ENCODE measurements at places on chromosomes 4 and X.

DNA sequence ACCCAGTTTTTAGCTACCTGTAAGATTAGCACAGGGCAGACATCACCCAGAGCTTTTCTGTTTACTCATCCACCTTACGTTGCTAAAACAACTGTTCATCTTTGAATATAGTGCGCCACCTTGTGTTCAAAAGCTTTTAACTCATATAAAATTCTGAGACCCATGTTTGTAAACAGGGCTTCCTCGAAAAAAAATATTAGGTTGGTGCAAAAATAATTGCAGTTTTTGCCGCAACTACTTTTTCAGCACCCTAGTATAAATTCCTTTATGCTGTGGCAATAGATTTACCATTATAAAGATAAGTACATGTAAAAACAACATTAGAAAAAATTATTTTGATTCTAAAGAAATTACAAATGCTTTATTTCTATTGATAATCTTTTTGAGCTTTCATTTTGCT lies 147.9 kb downstream of the LRBA start:
- DNase-seq, result peak; percentile 84

GRCh38 chrX:13123857-13124345 lies 79.5 kb upstream of the FAM9C start:
- DNase-seq, result peak; percentile 93

DNA sequence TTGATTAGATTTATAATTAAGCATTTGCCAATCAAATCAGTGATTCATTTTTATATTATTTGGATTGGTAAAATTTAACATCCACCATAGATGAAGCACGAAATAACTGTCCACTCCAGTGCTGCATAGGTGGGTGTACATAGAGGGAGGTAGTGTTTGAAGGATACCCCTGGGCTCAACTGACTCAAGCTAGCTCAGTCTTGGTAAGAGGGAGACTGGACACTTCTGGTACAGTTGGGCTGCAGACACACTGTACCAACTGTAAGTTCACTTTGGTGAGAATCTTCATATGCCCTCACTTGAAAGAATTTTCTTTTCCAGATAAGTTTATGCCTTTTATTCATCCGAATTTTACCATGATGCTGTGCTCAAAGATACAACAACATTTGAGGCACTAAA lies 48.6 kb upstream of the UGT2B15 start:
- DNase-seq, result no peak

DNA sequence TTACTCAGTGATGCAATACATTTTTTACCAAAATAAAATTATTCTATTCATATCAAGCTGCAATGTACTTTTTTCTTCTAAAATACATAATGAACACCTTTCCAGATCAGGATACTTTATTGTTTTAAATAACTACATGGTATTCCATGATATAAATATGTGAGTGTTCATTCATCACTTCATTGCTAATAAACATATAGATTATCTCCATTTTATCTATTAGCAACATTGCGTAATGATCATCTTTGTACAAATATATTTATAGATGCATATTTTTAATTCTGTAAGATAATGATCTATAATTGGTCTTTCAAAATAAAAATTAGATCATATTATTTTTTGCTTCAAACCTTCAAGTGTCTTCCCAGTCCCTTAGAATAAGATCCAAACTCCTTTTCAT lies 156.1 kb upstream of the HHIP start:
- no peak for DNase-seq

- no peak for DNase-seq
Observed at GRCh38 chrX:112941209-112941837, 100.7 kb upstream of the AMOT start.

- no peak for DNase-seq
Observed at GRCh38 chrX:125175991-125176584, 143.6 kb upstream of the TEX13C start.

DNA sequence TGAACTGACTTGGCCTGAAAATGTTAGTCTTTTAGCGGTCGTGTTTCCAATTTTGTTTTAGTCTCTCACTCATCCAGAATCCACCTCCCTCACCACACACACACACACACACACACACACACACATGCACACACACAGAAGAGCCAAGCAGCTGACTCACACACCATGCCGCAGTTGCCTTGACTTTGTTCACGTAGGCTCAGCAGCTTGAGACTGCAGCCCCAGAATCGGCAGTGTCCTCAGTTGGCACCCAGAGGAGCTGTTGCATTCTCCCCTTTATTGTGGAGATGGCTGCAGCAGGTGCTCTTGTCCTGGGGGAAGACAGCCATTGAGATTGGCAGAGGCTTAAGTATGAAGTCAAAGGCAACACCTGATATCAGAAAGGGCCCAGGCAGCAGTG lies 20.9 kb upstream of the XPNPEP2 start:
- DNase-seq, result no peak

GRCh38 chr4:69124941-69125340 lies 28.7 kb downstream of the UGT2B7 start:
- no peak for DNase-seq

DNA sequence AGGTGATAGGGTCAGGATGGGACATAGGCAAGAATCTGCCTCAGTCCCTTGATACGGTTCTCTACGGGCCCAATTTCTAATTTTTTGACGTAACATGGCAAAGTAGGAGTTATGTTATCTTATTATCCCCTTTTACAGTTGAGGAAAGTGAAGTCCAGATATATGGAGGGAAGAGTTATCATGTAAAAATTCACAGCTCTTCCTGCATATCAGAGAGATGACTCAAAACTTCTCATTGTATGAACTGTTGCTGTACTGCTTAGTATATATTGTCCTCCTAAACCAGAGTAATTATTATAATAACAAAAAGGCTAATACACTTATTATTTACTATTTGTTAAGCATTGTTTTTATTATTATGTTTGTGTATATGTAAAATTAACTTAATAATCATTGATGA lies 260.5 kb upstream of the IGFBP7 start:
- no peak for DNase-seq

GRCh38 chr4:71253545-71253944 lies 85.3 kb upstream of the SLC4A4 start:
- DNase-seq, result peak; percentile 6

GRCh38 chrX:20066968-20067708 lies 49.6 kb downstream of the MAP7D2 start:
- DNase-seq, result peak; percentile 11

DNA sequence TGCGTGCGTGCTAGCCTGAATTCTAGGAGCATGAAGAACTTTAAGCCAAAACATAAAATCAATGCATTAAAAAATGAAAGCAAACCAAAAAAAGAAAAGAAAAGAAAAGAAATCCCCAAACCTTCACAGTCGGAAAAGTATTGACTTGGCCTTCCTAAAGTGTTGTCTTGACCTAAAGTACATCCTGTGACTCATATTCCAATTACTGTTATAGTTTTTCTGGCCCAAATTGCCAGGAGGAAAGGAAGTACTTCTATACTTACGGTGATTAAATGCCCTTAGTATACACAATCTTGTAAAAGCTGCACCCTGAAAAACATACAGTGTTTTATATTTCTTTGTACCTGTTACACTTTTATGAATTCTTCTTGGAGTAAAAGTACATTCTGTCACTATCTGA lies 512.8 kb downstream of the ANKRD50 start:
- DNase-seq, result peak; percentile 89

DNA sequence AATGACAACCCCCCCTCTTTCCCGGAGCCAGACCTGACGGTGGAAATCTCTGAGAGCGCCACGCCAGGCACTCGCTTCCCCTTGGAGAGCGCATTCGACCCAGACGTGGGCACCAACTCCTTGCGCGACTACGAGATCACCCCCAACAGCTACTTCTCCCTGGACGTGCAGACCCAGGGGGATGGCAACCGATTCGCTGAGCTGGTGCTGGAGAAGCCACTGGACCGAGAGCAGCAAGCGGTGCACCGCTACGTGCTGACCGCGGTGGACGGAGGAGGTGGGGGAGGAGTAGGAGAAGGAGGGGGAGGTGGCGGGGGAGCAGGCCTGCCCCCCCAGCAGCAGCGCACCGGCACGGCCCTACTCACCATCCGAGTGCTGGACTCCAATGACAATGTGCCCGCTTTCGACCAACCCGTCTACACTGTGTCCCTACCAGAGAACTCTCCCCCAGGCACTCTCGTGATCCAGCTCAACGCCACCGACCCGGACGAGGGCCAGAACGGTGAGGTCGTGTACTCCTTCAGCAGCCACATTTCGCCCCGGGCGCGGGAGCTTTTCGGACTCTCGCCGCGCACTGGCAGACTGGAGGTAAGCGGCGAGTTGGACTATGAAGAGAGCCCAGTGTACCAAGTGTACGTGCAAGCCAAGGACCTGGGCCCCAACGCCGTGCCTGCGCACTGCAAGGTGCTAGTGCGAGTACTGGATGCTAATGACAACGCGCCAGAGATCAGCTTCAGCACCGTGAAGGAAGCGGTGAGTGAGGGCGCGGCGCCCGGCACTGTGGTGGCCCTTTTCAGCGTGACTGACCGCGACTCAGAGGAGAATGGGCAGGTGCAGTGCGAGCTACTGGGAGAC lies 1.6 kb downstream of the PCDH10 start:
- peak; percentile 58 for DNase-seq

GRCh38 chrX:85963736-85964135 lies 83.6 kb downstream of the CHM start:
- peak; percentile 0 for DNase-seq

DNA sequence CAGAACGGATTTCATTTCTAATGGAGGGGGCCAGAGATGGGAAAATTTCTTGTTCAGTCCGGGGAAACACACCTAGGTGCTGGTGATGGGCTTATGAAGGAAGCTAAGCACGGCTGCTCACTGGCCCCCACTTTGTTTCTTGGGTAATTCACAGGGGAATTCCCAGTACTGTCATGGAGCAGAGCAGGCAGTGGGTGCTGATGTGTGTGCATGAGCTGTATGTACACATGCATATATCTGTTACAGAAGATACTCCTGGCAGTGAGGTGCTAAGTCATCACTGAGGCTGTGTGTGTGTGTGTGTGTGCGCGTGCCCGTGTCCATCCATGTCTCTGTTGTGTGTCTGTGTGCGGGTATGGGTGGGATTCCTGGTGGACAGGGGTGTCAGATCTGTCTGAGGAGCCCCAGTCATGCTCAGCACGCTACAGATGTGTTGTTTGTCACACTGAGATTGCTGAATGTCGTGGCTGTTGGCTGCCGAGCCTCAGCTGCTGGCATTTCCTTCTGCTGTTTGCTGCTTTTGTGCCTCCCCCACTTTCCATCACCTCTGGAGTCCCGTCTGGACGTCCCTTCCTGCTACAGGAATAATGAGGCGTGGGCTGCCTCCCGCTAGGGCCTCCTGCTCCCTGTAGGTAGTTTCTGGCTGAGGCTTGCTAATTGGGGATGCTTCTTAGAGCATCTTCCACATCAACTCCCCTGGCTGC lies 53.3 kb downstream of the JADE1 start:
- peak; percentile 41 for DNase-seq

DNA sequence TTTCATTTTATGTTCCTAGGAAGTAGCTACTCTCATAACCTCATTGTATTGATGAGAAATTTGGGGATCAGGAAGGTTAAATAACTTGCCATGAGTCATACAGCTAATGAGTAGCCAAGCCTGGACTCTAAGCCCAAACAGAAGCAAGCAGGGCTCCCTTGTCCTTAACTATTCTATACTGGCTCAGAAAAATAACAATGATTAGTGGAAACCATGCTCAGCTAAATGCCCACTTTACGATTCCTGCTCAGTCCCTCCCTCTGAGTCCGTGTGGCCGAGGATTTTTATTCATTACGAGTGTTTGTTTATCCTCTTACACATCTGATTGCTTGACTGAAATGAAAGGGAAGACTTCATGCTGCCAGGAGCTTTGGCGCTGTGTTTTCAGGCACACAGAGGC lies 100.9 kb downstream of the SLC34A2 start:
- DNase-seq, result no peak

- DNase-seq, result no peak
Observed at GRCh38 chr4:123288309-123289025, 108.1 kb upstream of the SPRY1 start.

GRCh38 chr4:36115312-36115711 lies 129.0 kb downstream of the ARAP2 start:
- DNase-seq, result no peak

GRCh38 chrX:47634871-47635575 lies 5.3 kb upstream of the CFP start:
- DNase-seq, result no peak

DNA sequence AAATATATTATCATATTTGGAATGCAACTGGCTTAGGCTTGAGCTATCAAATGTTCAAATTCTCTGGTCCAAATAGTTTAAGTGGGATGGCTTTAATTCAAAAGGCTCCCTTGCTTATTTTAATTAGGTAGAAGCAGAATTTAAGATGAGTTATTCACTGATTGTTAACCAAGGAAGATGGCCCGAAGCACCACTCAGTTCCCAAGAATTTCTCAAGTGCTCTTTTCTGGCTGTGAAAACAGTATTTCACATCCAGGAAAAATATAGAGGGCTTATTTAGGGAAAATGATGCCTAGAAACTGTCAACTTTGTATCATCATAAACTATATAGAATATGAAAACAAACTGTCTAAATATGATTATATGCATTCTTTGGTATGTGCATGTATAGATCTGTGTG lies 246.5 kb upstream of the SFRP2 start:
- DNase-seq, result no peak

GRCh38 chr4:142696334-142697122 lies 149.6 kb downstream of the INPP4B start:
- DNase-seq, result peak; percentile 49

Data from endothelial cell of umbilical vein (primary cell).